ENCODE measurements at places on chromosomes 3 and 15. TPM values are rescaled to one million over a fixed set of nuclear protein-coding genes. Genes with fewer than 3 reads are reported as not detected.

The GABRR3 gene
- total RNA-seq, result not detected

DNA sequence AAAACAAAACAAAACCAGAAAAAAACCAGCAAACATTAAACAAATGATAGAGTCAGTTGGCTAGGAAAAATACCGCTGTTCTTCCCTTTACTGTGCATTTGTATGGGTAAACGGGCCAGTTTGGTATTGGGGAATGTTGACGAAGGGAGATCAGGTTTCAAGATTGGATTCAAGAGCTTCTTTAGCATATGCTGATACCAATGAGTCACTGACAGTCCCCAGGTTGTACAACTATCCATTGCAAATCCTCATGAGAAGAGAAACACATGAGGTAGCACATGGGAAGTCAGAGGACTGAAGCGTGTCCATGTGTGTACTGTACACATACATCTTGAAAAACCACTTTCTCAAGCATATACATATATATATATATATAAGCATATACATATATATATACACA lies 25.6 kb downstream of the TIGIT start:
- peak; percentile 95 for DNase-seq

DNA sequence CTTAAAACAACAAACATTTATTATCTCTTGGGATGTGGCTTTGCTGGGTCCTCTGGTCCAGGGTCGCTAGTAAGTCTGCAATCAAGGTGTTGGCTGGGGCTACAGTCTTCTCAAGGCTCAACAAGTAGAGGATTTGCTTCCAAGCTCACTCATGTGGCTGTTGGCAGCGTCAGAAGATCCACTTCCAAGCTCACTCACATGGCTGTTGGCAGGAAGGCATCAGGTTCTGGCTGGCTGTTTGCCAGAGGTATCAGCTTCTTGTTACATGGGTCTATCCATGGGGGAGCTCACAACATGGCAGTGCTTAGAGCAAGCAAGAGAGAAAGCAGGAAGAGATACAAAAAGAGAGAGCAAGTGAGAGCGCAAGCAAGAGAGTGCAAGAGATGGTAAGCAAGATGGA lies 15.0 kb upstream of the BNC1 start:
- no peak for DNase-seq

DNA sequence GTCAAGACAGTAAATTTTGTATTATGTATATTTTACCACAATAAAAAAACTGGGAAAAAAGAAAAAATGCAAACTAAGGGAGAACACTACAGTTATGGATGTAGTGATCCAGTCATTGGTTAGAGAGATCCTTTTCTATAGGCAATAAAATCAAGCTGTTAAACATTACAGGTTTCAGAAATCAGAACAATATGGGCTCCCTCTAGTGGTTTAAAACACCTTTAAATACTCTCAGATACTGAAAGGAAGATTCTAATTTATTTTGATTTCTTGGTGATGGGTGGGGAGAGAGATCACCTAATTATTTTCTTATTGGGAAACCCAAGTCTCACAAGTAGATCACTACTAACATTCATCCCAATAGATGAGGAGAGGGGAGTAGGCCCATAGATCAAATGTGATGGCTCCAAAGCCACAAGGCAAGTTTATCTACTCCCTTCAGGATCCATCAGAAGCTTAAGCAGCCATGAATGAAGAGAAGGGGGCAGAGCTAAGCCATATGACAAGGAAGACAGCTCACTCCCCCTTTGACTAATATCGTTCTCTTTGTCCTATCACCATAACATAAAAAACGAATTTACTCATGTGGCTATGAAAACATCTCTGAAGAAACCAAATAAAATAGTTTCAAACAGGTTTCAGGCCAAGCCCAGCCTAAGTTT lies 118.6 kb downstream of the ANO10 start:
- peak; percentile 46 for DNase-seq

DNA sequence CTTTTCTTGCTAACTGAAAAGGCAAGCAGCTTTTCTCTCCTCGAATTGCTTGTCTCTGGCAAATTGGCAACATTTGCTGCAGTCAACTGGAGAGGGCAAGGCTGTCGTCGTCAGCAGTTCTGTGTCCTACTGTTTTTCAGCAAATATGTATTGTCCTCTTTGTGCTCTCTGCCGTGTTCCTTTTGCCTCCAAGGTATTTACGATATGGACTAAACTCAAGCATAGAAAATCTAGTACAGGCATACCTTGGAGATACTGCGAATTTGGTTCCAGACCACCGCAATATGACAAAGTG lies 558 bp upstream of the SLC30A4 start:
- DNase-seq, result peak; percentile 25

DNA sequence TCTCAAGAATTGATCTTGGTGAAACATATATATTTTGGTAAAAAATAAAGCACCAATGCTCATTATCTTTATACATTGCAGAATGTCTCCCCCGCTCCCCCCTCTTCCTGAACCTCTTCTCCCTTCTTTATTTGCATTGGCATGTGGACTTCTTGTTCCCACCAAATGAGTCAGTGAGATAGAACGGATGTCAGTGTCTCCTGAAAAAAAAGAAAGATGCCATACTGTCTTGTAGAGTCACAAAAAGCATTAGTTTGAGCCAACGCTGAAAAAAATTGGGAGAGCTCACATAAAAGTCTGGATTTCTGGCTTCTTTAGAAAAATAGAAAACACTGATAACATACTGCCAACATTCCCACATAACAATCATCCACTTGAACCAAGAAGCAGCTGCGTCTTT lies 32.0 kb upstream of the STXBP5L start:
- no peak for DNase-seq

DNA sequence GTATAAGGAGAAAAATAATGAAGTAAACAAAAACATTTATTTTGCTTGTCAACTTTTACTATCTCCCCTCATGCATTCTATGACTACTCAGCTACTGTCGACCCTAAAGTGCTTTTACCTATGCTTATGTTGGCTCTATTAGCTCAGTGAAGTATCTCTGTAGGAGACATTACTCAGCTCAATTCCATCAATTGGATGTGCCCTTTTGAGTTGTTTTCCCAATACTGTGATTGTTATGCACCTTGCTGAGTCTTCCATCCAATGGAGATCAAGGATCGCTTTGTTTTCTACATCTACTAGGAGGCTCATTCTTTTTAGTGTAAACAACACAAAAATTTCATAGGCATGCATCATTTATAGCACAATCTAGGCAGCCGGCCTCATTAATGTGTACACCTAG lies 403.8 kb upstream of the ARL6 start:
- DNase-seq, result no peak

DNA sequence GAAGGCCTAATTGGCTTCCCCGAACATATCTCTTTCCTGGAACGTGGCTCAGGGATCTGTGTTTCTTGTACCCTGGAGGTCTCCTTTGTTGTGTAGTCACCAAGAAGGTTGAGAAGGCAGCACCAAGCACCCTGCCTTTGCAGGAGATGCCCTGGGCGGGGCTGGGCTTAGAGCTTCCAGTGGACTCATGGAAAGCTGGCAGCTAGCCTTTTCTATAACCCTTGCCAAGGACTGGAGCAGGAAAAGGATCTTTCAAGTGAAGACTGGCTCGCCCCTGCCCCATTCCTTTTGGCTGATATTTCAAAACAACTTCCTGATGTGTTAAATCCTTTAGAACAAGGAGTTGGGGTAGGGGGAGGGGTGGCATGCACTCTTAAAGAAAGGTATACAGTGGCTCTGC lies 58.9 kb upstream of the EPHA6 start:
- DNase-seq, result no peak

GRCh38 chr3:54507876-54508460 lies 385.6 kb downstream of the CACNA2D3 start:
- DNase-seq, result no peak

DNA sequence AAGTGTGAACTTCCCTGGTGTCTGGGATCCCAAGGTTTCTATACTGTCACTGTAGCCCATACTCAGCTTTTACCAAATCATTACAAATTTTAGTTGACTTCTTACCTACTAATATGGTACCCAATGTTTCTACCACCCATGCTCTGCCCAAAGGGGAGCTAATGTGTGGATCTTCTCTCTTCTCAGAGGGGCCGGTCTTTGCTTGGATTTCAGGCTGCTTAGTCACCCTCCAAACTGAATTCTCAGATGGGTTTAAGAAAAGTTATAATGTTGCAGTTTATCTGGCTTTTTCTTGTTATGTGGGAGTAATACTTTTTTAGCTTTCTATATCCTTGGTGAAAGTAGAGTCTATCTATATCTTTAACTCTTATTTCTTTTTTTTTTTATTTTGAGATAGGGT lies 67.1 kb upstream of the AKAP13 start:
- peak; percentile 54 for DNase-seq

- no peak for DNase-seq
These were observed 309.4 kb upstream of the SOX2 start for GRCh38 chr3:181402347-181402746.

- DNase-seq, result no peak
These were observed 41.4 kb upstream of the ST3GAL6 start for GRCh38 chr3:98721776-98722175.

The SLC24A5 gene
- not detected for total RNA-seq

- no peak for DNase-seq
These were observed 2.6 kb downstream of the TNIK start for GRCh38 chr3:171457607-171458061.

The RAB27A gene
- 4.8 TPM for total RNA-seq

DNA sequence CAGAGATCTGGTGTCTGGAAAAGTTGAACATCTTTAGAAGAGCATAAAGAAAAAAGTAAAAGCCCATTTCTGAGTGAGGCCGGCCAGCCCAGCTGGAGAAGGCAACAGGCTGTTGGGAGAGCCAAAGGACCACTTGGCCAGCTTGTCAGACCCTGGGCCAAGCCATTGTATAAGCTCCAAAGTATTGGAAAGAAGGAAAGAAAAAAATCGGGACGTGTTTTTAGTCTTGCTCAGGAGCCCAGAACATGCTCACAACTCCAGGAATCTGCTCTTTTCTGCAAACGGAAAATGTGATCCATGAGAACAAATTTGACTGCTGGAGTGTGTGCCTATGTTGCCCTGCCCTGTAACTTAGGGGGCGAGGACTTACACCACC lies 10.4 kb upstream of the CLPX start:
- no peak for DNase-seq

The SKIL gene
- total RNA-seq, result 51.7 TPM

GRCh38 chr3:171753665-171754408 lies 56.4 kb downstream of the PLD1 start:
- peak; percentile 86 for DNase-seq

- no peak for DNase-seq
These were observed 21.6 kb upstream of the SLC25A36 start for GRCh38 chr3:140920029-140920428.

The ADCY5 gene
- total RNA-seq, result 0.56 TPM
